ENCODE measurements at places on chromosomes 13 and 19. TPM values are rescaled to one million over a fixed set of nuclear protein-coding genes. Genes with fewer than 3 reads are reported as not detected.

Gene SCN1B
- 163 TPM for total RNA-seq

Gene RASIP1
- 14.9 TPM for total RNA-seq

Gene TMEM238
- 0.84 TPM for total RNA-seq

DNA sequence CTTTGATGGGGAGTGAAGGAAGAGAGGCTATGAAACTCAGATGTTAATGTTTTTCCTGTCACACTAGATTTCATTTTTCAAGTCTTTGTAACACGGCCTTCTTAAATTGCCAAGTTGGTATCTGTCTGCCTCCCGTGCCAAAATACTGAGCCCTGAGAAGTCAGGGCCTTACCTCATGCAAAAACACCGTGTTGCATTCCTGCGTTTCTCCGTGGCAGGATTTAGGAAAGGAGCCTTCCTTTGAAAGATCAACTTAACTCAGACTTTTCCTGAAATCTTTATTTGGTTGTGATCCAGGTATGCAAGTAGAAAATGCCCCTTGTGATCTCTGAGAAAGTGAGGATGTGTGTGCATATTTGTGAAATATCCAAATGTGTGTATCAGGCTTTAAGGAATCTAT lies 1291.0 kb upstream of the SLC10A2 start:
- DNase-seq: no peak

DNA sequence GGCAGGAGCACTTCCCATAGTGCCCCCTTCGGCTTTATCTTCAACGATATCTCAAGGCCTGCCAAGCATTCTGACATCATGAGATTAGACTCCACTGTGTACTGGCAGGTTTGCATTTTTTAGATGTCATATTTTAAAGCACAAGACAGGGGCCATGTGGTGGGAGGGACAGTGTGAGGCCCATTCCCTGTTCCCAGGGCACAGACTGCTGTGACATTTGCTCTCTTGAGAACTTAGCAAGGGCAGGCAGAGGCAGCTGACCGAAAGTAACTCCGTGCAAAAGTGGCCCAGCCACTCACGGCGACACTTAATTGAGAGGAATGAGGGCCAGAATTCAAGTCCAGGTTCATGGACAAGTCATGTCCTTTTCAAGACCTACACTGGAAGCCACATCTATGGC lies 201.8 kb downstream of the COL4A1 start:
- no peak for DNase-seq

GRCh38 chr13:104461049-104461448 lies 1394.8 kb upstream of the SLC10A2 start:
- no peak for DNase-seq

DNA sequence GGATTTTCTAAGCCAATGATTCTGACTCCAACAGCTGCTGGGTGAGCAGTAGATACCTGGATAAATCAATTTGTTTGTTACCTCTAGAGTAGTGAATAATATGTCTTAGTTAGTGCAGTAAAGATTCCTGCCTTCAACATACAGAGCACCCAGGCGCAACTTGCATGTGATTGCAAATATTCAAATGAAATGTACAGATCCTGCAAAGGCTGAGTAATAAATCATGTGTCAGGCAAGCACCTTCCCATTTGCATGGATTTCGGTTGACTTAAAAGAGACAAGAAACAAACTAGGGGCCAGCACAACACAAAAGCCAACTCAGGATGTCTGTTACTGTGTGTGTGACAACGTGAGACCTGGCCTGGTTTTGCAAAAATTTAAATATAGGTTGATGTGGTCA lies 79.7 kb downstream of the TNFSF11 start:
- DNase-seq: no peak

GRCh38 chr19:3623716-3624115 lies 2.9 kb downstream of the CACTIN start:
- DNase-seq: no peak

DNA sequence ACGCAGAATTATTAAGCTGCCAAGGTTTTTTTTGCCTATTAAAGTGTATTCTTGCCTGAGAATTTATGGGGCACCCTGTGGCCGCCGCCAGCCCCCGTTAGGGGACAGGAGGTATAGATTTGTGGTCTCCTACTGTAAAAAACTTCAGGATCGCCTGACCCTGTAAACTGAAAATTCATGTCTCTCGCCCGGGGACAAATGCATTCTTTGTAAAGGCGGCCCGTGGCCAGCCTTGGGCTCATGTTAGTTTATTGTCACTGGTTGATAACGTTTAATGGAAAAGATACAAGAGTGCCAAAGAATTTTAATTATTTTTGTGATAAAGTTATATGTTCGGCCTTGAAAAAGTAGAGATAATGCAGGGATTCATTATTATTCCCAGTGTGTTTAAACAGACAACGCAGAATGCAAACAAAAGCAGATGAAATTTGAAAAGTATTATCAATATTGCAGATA lies 141.7 kb downstream of the URI1 start:
- DNase-seq: no peak
